ENCODE measurements at places on chromosomes 6 and 20.

DNA sequence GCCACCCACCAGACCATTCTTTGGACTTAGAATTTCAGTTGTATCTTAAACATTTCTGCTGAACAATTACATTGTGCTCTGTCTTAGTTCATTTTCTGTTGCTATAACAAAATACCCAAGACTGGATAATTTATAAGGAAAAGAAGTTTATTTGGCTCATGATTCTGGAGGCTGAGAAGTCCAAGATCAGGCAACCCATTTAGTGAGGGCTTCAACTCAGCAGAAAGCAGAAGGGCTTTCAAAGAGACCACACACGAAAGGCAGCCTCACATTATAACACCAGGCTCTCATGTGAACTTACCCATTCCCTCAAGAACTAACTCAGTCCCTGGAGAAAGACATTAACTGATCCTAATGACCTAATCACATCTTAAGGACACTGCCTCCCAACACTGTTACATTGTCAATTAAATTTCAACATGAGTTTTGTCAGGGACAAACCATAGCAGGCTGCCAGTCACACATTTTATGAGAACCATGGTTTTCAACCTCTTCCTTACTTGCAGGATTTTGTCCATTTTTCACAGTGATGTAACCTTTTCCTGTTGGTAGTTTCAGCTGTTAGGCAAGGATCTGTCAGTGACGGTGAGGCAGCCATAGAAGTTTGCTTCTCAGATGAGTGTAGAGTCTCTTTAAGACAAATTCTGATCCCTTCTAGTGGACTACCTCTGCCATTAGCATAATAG, 399.6 kb upstream of the SOX4 start:
- DNase-seq, result no peak

DNA sequence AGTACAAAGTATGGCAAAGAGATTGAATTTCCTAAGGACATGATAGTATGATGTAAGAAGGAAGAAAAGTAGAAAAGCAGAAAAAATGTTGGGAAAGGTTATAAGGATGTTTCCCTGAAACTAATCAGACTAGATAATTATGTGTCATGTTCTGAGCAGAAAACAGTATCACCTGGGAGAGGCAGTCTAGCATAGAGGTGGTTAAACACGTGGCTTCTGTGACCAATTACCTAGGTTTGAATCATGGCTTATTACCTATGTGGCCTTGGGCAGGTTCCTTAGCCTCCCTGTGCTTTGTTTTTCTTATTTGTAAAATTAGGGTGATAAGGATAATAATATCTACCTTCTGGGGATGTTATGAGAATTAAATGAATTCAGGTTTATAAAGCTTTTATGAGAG, 38.0 kb downstream of the SCGN start:
- DNase-seq, result no peak

DNA sequence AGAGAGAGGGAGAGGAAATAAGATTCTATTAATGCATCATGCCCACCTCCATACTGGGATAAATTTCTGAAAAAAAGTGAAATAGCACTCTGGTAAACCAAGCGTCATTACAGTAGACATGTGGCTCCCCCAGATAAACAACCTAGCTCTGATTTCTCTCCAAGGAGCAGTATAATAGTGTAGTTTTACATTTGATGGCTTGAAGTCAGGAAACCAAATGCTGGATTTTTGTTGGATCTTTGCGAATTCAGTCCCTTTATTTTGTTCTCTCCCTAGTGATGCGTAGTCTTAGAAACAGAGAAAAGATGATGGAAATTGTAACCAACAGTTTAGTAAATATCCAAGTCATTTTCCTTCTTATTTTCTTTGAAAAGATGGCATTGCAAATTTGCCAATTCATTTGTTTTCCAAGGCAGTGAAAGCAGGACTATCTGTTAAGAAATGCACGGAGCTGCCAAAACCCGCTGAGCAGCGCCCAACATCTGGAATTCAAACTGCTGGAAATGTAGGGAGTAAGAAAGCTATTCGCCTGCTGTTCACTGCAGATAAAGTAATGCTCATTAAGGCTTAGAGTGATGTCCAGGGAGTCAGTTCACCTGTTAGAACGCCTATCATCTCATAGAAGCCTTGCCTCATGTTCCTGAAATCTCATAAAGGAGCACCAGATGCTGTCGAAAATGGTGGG, 85.7 kb upstream of the DOK5 start:
- no peak for DNase-seq

- no peak for DNase-seq
Measured at GRCh38 chr6:23688650-23689049, 437.4 kb upstream of the NRSN1 start.

- no peak for DNase-seq
Measured at GRCh38 chr20:13322621-13323020, 101.5 kb downstream of the ISM1 start.

- no peak for DNase-seq
Measured at GRCh38 chr6:55255113-55255512, 72.2 kb upstream of the GFRAL start.

- DNase-seq, result no peak
Measured at GRCh38 chr20:48965189-48965910, 43.8 kb downstream of the ARFGEF2 start.

- DNase-seq, result no peak
Measured at GRCh38 chr6:135230711-135231468, 49.8 kb downstream of the MYB start.

- peak; percentile 56 for DNase-seq
Measured at GRCh38 chr6:90295854-90296340, 746 bp downstream of the BACH2 start.

DNA sequence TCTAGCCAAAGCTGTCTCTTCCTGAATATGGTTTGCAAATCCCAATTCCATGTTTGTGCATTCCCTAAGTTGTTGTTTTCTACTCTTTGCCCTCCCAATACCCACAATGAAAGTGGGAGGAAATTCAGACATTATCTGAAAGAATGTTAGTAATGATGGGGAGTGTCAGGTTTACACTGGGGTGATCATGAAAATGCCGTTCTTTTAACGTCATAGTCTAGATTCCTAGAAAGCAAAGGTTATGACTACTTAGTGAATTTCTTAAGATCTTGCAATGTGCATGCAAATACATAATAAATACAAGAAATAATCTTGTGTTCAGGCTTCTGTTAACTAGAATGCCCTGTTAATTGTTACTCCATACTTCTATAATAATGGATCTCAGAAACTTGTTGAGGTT, 101.0 kb downstream of the LCA5 start:
- no peak for DNase-seq

- no peak for DNase-seq
Measured at GRCh38 chr6:137490961-137491360, 3.2 kb downstream of the OLIG3 start.

- no peak for DNase-seq
Measured at GRCh38 chr6:43299338-43300293, 1.6 kb downstream of the SLC22A7 start.

DNA sequence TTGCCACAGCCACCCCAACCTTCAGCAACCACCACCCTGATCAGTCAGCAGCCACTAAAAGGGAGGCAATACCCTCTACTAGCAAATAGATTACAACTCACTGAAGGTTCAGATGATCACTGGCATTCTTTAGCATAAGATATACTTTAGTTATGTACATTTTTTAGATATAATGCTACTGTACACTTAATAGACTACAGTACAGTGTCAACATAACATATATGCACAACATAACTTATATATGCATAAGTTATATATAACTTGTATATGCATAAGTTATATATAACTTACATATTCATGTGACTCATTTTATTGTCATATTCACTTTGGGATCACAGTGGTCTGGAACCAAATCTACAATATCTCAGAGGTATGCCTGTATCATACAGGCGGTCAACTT, 61.7 kb downstream of the GMDS start:
- no peak for DNase-seq

DNA sequence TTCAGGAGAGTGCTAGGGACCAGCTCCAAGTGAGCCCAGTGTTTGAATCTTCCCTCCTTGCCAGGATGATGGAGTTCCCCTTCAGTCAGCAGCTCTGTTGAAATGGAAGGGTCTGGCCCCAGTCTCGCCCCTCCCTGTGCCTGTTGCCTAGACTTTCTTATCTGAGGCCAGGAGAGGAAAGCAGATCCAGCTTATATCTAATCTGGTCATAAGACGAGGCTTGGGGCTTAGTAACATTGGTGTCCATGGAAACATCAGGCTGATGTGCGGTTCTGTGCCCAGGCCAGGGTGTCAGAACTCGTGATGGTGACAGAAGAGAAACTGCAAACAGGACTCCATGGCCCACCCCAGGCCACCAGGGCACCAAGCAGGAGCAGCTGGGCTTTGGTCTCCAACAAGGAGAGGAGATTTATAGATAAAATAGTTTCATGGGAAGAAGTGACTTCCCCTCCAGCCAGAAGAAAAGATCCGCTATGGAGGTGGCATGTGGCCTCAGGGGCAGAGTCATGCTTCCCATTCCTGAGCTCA, 9.8 kb downstream of the MAS1L start:
- no peak for DNase-seq

GRCh38 chr6:169890049-169890448, 138.6 kb downstream of the ERMARD start:
- no peak for DNase-seq

DNA sequence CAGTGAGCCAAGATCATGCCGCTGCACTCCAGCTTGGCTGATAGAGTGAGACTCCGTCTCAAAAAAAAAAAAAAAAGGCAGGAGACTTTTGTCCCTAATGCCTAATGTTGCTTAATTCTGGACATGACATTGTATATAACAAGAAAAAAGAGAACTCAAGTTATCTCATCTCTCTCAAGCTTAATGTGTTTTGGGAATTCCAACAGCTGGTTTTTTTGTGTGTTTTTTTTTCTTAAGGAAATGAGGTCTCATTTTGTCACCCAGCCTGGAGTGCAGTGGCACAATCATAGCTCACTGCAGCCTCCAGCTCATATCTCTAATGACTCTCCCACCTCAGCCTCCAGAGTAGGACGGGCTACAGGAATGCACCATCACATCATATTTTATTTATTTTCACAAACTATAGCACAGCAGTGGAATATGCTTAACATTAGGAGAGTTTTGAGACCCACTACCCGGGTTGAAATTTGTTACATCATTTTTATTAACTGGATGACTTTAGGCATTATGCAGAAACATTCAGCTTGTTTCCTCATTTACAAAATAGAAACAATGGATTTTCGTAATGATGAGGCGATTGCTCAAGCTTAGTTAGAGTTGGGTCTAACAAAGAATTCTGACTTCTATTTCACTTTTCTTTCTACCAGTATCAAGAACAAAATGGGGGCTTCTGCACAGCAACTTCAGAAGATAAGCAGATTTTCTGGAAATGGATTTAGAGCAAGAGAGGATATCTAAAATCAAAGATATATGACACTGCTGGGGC, 104.1 kb upstream of the BTN3A2 start:
- no peak for DNase-seq

DNA sequence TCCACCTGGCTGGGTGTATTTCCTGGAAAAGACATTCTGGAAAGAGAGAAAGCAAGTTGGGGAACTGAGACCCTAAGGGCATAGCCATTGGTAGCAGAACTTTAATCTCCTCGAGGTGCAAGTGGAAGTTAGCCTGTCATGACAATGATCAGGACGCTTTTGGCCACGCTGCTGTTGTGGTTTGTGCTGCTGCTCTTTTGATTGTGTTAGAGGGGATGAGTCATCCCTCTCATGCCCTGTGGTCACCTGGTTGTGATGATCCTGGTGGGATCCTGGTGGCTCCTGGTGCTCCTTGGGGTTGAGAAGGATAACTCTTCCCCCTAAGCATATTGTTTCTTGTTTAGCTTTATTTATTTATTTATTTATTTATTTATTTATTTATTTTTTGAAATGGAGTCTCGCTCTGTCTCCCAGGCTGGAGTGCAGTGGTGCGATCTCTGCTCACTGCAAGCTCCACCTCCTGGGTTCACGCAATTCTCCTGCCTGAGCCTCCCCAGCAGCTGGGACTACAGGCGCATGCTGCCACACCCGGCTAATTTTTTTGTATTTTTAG, 350.3 kb downstream of the KIF16B start:
- no peak for DNase-seq

DNA sequence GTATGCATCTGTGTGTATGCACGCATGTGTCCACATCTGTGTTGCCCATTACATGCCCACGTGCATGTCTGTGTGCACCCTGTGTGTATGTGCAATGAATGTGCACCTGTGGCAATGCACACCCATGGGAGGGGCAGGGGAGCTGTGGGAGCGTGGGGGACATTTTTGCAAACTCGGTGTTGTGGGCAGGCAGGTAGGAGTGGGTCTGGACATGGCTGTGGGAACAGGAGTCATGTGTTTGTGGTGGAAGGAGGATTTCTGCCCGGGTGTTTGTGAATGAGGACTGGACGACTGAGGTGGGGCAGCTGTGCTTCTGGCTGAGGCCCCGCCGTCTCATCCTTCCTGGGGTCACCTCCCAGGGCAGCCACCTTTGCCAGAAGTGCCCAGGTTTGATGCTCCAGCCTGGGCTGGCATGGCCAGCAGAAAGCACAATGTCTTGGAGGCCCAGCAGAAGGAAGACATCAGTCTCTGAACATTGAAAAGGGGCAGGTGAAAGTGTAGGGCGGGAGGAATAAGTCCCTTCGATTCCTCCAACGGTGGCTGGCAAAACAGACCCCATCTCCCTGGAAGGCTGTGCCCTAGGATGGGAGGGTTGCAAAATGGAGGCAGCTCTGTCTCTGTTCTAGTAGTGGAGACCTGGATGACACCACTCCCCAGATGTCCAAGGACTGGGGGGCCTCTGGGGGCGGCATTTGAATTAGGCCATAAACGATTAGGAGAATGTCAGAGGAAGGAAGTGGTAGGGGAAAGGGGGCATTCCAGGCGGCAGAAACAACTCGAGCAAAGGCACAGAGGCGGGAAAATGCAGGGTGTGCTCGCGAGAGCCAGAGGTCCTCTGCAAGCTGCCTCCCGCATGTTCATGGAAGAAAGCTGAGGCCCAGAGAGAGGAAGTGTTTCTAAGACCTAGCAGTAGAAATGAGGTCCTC, 19.1 kb upstream of the ARMC12 start:
- DNase-seq, result no peak

Data from stimulated activated CD4-positive, alpha-beta T cell treated with anti-CD3 and anti-CD28 coated beads, Interleukin-4, amount 100 ng/mL, for 4 hours (primary cell).